ENCODE measurements at places on chromosomes 11 and 22.
A peak's percentile ranks its signal among the peaks of the same experiment; 100 is the strongest.

GRCh38 chr22:42313204-42313603 lies 42.8 kb upstream of the TCF20 start:
- no peak for DNase-seq

GRCh38 chr11:130675371-130675821 lies 227.0 kb downstream of the ADAMTS15 start:
- DNase-seq: no peak

GRCh38 chr11:84740050-84740449 lies 887.1 kb downstream of the DLG2 start:
- DNase-seq: no peak

DNA sequence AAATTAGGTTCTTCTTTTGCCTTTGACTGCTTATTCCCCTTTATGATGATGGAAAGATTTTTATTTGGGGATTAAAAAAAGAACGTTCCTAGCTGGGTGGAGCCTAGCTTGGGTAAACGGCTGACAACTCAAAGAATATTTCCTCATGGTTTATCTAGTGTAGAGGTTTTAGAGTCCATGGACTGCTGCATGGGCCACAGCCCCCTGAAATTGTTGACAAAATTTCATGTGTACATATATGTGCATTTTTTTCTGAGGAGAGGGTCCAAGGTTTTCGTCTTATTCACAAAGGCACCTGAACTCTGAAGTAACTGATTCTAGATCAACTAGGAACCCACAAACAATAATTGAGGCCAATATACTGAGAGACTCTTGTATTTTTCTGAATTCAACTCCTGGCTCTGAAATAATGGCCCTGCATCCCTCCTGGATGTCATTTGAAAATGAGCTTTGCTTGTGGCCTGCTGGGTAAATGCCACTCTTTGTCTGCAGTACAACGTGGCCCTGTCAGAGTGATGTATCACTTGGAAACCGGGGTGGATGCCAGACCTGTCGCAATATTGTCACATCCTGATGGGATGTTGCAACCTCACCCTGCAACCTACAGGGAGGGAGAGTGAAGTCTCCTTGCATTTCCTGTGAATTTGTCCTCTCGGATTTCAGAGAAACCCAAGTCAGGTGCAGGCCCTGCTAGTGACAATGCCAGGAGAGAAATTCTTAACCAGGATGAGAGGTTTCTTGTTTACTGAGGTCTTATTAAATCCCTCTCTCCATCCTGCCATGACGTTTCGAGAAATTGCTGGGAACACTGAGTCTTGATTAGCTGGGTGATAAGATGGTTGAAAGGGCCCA lies 33.8 kb downstream of the EHF start:
- peak; percentile 29 for DNase-seq

DNA sequence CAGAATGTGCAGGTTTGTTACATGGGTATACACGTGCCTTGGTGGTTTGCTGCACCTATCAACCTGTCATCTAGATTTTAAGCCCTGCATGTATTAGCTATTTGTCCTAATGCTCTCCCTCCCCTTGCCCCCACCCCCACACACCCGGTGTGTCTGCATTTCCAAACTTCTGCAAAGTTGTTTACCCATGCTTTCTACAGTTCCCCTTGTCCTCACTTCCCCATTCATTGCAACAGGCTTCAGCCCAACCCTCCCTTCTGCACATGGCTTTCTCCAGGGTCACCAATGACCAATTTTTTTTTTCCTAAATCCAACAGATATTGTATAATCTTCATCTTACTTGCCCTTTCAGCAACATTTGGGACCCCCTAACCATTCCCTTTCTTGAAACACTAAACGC lies 32.0 kb upstream of the NUP50 start:
- DNase-seq: no peak

DNA sequence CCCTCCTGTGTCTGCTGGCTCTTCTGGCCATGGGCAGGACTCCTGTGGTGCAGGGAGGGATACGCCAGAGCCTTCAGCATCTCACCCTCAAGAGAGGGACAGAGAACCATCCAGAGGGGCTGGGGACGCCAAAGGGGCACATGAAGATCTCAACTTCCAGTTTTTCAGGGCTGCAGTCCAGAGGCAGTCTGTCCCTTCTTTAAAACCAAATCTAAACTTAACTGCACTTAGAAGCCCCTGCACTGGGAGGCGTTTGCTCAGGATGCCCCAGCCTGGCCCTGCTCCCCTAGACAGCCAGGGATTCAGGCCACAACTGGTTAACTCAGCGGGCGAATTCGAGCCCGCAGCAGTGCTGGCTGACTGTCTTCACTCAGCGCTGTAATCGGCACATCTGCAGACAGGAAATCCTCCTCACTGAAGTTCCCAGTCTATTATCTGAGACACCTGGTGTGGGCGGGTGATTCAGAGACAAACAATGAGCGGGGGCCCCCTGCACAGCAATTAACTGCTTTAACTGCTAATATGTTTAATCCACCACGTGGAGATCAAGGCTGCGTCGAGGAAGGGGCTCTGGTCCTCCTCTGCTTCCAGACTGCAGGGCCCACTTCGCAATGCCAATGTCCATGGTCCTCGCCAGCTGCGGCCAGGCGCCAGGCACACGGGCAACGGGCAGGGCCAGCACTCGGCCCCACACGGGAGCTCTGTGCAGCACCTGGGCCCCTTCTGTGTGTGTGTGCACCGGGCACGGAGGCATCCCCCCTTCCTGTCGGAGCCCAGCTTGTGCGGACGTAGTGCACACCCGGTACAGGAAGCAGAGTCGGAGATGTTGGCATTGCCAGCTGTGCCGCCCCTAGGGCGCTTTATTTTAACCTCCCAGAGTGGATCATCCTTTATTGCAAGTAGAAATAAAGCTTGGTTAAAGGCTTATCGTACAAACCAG lies 36.9 kb upstream of the GNB1L start:
- peak; percentile 81 for DNase-seq

- DNase-seq: no peak
Measured at GRCh38 chr11:79022265-79022664, 418.6 kb downstream of the TENM4 start.
